ENCODE measurements at places on chromosomes 4 and X. TPM values are rescaled to one million over a fixed set of nuclear protein-coding genes. Genes with fewer than 3 reads are reported as not detected.
A peak's percentile ranks its signal among the peaks of the same experiment; 100 is the strongest.

- peak; percentile 86 for ATAC-seq
Observed at GRCh38 chr4:172986114-172986513, 182.5 kb upstream of the GALNT7 start.

The VCX3A gene
- not detected for total RNA-seq

- peak; percentile 70 for ATAC-seq
Observed at GRCh38 chrX:154002215-154002719, 17.4 kb downstream of the IRAK1 start.

- ATAC-seq: peak; percentile 92
Observed at GRCh38 chr4:36292556-36293188, 11.3 kb downstream of the DTHD1 start.

GRCh38 chr4:127143460-127144195, 489.1 kb upstream of the INTU start:
- ATAC-seq: no peak

The SLC30A9 gene
- 42.2 TPM for total RNA-seq

DNA sequence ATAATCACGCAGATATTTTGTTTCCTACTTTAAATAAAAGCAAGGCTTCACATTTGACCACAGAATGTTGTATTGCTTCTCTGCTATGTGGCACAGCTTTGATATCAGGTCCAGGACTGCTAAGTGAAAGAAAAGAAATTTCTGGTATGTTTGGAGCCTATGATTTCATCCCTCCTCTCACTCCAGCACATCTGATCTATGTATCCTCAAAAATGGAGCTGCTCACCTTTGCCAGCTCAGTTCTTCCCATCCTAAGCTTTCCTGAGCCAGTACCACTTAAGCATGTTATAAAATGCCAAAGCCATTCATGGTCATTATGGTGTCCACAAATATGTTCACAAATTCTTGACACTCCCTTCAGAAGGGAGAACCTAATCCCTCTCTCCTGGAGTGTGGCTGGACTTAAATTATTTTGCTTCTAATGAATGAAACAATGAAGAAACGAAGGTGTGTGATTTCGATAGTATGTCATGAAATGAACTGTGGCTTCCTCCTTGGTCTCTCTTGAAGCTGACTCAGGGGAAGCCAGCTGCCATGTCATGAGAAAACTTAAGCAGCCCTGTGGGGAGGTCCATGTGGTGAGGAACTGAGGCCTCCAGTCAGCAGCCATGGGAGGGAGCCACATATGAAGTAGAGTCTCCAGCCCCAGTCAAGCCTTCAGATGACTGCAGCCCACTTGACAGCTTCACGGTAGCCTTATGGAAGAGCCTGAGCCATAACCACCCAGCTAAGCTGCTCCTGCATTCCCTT, 207.7 kb downstream of the MGST2 start:
- peak; percentile 15 for ATAC-seq

DNA sequence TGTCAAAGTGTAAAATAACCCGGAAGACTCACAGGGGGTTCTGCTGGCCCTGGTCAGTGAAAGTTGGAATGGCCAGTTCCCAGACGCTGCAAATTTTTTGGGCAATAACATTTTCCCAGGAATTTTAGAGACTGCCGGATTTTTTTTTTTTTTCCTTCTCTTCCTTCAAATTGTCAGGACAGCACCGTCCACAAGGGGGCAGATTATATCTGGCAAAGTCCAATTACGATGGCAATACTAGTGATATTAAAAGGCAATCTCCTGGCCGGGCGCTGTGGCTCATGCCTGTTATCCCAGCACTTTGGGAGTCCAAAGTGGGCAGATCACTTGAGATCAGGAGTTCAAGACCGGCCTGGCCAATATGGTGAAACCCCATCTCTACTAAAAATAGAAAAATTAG, 20.5 kb downstream of the SLC25A5 start:
- peak; percentile 53 for ATAC-seq

GRCh38 chr4:145735827-145736226, 55.9 kb downstream of the C4orf51 start:
- ATAC-seq: no peak

GRCh38 chr4:150590631-150591030, 8.7 kb downstream of the MAB21L2 start:
- no peak for ATAC-seq

DNA sequence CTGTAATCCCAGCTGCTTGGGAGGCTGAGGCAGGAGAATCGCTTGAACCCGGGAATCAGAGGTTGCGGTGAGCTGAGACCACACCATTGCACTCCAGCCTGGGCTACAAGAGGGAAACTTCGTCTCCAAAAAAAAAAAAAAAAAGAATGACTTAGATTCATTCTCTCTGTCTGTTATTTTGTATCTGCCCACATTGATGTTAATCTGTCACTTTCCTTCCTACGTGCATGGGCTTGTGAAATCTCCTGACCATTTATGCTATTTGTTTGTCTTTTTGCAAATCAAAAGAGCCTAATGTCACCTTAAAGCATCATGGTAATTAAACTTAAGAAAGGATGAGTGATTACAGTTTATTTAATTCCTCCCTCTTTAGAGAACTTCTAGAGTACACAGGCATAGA, 27.4 kb downstream of the GAB1 start:
- ATAC-seq: no peak

The DAPP1 gene
- total RNA-seq: 54.7 TPM

GRCh38 chr4:185096032-185096653, 46.9 kb upstream of the SLC25A4 start:
- no peak for ATAC-seq

GRCh38 chr4:74886484-74886883, 46.4 kb upstream of the PARM1 start:
- peak; percentile 81 for ATAC-seq

DNA sequence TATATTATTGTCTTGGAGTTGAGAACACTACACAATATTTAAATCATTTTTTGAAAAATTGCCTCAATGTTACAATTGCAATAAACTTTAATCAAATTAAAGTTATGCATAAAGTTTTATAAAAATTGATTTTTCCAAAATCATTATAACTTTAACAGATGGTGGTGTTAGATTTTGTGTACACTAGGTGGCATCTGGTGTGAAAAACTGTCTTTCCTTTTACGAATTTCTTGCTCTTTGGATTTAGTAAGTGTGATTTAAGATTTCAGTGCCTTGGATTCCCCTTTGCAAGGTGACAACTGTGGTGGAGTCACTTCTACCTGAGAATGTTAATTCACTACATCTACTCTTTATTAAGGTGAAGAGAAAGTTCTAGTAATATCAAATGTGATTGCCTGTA, 91.6 kb downstream of the AREG start:
- ATAC-seq: no peak

DNA sequence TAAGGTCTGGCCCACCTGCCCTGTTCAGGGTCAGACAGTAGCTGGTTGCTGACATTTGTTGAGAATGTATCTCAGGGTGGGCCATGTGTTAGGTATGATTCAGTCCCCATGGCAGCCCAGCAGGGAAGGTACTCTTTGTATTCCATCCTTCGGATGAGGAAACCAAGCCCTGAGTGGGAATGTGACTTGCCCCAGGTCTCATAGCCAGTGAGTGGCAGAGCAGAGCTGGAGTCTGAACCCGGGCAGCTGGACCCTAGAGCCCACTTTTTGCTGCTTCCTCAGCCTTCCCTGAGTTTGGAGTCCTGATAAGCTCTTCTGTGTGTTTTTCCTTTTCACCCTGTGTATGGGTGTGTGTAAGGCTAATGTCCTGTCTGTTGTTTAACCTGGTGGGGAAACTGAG, 21.6 kb upstream of the UBA1 start:
- no peak for ATAC-seq

DNA sequence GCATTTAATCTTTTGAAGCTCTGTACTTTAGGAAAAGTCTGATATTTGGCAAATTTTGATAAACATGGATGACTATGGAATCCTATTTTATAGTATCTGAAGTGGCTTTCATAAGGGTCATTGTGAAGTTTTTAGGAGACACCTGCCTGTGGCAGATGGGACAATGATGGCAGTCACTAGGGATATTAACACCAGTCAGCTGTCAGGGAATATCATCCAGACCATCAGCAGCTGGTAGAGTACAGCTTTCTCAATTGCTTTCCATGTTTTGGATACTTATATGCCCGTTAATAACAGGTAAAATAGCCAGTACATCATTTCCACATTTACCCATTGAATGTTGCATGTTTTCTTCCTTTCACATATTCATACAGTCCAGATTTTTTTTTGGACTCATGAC, 39.1 kb downstream of the NPNT start:
- no peak for ATAC-seq

The STPG2 gene
- total RNA-seq: 0.20 TPM

The IL13RA1 gene
- 82.2 TPM for total RNA-seq

DNA sequence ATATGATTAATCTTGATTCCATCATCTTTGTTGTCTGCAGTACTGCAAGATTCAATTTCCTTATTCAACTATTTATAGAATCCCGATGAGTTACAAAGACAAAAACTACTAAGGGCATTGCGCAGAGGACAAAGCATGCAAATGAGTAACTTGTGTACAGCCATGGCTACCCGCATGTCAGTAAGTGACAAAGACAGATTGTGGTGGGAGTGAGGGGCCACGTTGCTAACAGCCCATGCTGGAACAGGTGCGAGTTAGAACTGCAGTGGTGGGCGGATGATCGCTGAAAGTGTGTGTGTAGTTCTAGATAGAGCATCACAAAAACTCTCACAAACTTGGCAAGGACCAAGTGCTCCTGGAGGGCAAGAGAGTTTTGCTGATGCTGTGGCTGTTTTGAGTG, 49.5 kb downstream of the ACOX3 start:
- no peak for ATAC-seq

The HSD17B13 gene
- total RNA-seq: not detected

DNA sequence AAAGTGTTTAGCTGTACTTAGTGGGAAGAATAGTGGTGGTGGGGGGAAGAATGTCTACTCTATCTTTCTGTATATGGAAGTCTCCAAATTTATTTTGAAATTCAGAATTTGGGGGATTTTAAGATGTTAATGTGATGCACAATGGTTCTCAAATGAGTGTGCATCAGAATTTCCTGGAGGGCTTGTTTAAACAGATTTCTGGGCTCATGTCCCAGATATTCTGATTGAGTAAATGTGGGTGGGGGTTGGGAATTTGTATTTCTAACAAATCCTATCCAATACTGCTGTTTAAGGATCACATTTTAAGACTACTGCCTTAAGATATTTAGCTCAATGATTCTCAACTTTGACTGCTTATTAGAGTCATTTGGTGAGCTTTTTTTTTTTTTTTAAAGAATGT, 15.1 kb upstream of the INTS6L start:
- no peak for ATAC-seq

The IDUA gene
- total RNA-seq: 8.8 TPM

DNA sequence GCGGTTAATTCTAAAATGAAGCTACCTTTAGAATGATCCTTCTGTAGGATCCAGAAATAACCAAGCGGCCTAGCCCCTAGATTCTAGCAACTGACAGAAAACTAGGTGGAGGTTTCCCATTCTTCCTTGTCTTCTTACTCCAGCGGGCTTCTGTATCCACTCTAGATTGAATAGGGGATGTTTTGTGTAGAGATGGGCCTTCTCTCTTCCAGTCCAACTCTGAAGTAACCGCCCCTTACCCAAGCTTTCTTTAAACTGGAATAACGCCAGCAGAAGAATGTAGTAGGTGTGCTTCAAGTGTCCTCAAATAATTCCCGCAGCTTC, 386 bp upstream of the TMEM184C start:
- no peak for ATAC-seq

DNA sequence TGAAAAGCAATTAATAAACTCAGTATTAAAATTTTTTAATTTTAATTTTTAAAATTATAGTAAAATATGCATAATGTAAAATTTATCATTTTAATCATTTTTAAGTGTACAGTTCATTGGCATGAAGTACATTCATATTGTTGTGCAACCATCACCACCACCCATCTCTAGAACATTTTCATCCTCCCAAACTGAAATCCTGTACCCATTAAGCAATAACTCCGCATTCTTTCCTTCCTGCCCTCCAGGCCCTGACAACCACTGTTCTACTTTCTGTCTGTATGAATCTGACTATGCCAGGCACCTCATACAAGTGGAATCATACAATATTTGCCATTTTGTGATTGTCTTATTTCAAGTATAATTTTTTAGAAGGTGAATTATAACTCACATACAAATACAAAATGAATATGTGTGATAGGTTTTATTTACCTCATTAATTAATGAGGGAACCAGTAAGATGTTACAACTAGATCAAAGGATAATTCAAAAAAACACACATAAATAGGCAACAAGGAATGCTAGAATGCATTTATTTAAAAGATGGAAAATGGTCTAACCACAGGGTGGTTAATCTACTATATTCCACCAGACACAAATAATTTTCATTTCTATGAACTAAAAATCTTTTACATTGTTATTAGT, 13.1 kb upstream of the AFF1 start:
- ATAC-seq: no peak

- ATAC-seq: no peak
Observed at GRCh38 chr4:155966171-155966570, 12.5 kb upstream of the CTSO start.

The RAB9B gene
- total RNA-seq: 0.16 TPM

The TLR10 gene
- total RNA-seq: 0.40 TPM

DNA sequence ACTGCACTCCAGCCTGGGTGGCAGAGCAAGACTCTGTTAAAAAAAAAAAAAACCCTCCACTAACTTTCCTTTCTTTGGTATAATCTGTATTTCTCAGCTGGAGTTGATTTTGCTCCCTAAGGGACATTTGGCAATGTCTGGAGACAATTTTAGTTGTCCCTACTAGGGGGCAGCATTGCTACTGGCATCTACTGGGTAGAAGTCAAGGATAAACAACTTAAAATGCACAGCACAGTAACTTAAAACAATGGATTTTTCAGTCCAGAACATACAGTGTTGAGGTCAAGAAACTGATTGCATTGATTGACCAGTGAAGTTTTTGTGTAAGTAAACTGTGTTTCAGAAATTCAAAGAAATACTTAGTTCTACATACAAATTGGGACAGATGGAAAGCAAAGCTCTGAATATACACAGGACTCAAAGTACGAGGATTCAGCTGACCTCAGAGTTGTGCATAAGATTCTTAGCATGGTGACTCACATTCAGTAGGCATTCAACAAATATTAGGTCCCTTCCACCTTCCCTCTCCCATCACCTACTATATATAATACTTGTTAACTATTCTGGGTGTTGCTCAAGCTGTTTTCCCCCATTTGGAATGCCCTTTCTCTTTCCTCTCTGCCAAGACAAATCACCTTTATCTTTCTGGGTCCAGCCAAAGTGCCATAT, 8.8 kb downstream of the DDX53 start:
- ATAC-seq: no peak

The FRMD7 gene
- total RNA-seq: not detected

- ATAC-seq: no peak
Observed at GRCh38 chrX:111133389-111133788, 37.4 kb downstream of the PAK3 start.

- ATAC-seq: peak; percentile 57
Observed at GRCh38 chr4:152643153-152644035, 36.4 kb downstream of the TMEM154 start.

DNA sequence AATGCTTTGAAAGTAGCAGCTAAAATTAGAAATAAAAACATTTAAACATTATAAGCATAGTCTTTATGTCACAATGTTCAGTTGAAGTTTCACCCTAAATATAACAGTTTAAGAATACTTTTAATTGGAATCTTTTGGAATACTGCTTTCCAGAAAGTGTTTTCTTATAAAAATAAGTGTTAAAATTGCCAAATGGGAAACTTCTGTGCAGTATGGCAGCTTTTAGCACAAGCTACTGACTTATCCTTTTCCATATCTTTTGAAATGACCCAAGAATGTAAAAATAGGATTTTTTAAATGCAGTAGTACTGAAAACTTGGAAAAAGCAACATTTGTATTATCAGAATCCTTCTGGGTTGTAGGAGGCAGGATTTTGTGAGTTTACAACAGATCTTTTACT, 34.2 kb downstream of the CEP135 start:
- no peak for ATAC-seq

- no peak for ATAC-seq
Observed at GRCh38 chr4:80471756-80472155, 136.2 kb downstream of the CFAP299 start.
